ENCODE measurements at places on chromosomes 11 and 22.
A peak's percentile ranks its signal among the peaks of the same experiment; 100 is the strongest.

GRCh38 chr11:132284611-132285010 lies 914.2 kb downstream of the NTM start:
- no peak for DNase-seq

GRCh38 chr11:55652560-55652959 lies 4.4 kb downstream of the OR4S2 start:
- DNase-seq = no peak

GRCh38 chr11:43735961-43736360 lies 55.4 kb downstream of the HSD17B12 start:
- DNase-seq = peak; percentile 67

DNA sequence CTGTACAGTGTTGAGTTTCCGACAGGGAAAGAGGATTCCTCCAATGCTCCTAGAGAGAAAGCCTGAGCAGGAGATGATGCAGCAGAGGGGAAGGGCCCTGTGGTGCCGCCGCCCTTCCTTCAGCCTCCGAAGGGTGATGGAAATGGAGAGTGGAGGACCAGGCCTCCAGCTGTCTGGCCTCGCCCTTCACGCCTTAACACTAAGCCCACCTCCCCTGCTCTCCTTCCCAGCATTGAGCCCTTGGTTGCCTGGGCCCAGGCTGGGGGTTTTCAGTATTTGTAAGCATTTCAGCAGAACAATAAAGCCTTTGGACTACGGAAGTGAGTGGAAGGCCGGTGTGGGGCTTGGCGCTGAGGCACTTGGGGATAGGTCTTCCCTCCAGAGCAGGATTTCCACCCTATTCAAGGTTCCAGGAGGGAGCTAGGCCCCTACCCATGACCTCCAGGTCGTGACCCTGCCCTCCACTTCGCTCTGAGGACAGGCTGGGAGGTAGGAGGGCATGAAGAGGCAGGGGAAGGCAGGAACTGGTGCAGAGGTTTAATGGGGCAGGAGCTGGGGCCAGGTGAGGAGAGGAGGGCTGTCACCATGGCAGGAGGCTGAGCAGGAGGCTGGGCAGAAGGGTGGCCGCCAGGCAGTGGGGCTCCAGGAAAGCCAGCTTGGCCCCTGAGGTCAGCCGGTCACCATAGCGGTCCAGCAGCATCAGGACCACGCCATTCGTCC lies 21.6 kb downstream of the TREH start:
- DNase-seq = no peak

GRCh38 chr11:45347348-45348082 lies 61.4 kb upstream of the SYT13 start:
- no peak for DNase-seq

DNA sequence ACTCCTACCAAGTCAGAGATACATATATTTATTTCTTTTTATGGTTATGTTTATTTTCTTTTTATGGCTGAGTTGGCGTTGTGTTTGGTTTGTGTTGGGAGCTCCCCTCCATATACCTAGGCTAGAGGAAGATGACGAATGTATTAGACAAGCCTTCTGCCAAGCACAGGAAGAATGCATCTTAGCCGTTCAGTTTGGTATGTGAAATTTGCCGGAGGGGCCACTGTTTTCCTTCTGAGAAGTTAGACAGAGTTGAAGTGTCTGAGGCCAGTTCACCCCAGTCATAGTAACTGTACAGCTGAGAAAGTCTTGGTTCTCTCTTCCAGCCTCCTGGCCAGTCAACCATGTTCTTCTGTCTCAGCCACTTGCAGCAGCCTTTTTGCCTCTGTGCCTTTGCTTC lies 29.8 kb downstream of the TEAD1 start:
- DNase-seq = no peak

DNA sequence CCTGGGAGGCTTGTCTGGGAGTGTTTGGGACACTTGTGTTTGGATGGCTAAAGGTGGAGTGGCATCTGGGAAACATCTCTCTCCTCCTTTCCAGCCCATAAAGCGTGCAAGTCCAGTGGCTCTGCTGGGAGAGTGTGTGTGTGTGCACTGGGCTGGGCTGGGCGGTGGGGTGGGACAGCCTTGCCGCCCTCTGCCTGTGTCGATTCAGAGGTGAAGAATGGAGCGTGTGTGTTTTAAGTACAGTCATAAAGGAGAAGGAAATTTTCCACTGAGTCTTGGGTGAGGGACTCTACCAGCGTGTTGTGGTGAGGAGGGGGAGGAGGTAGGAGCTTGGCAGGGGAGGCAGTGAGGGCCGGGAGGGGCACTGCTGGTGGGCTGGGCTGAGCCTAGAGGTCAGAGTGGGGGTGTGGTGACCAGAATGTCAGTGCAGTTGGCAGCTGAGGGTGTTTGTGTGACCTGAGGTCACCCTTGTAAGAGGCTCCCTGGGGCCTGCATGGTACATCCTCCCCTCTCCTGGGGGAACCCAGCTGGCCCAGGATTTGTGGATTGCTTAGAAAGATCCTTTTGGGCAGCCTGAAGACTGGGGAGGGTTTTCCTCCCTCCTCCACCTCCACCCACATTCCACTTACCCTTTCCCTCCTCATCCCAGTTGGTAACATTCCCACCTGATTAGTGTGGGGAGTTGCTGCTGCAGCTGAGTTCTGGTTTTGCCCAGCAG lies 1.7 kb downstream of the TIMP3 start:
- no peak for DNase-seq

DNA sequence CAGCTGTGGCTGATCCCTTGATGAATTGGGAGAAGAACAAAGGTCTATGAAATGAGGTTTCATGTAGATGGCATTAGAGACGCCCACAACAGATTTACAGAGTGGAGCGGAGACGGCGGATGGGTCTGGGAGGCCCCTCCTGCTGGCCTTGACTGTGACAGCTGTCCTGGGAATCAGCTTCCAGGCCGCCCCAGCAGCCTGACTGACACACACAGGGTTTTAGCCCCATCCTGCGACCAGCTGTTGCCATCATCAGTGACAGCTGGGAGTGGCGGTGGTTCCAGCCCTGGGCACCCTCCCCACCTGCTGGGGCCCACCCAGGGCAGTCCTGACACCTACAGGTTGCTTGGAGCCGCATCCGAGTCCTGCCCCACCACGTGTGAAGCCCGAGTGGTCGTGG lies 64.0 kb upstream of the PPP6R3 start:
- no peak for DNase-seq

DNA sequence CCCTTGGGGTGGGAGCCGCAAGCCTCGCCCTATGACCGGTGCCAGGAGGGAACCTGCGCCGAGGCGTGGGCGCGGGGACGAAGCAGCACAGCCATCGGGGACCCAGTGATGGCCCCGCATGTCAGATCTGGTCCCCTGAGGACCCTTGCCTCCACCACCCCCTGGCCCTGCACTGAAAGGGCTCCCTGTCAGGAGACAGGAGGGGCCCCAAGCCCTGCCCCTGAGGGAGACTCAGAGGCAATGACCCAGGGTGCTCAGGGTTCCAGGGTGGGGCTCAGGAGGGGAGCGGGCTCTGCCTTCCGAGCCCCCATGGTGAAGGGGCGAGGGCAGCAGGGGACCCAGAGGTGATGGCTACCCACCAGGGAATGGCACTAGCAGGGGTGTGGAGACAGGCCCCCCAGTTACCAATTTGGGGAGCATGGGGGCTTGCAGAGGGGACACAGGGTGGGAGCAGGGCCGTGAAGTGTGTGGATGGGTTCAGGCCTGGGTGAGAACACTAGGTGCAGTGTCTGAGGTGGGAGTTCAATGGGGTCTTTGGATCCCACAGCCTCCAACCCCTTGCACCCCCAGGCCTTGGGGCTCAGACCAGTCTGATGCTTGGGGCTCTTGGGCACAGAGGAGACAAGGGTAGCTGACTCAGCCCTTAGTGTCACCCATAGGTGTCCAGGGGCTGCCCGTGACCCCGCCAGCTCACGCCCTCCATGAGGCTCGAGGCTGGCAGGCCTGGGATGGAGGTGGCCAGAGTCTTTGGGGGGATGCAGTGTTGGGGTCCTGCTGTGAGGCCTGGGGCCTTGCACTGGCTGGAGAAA lies 499 bp downstream of the LRRC56 start:
- no peak for DNase-seq
